ENCODE measurements at places on chromosomes 11 and 22. TPM values are rescaled to one million over a fixed set of nuclear protein-coding genes. Genes with fewer than 3 reads are reported as not detected.

The MRGPRF gene
- polyA plus RNA-seq, result 22.7 TPM

The CELSR1 gene
- 21.8 TPM for polyA plus RNA-seq

The CABP4 gene
- polyA plus RNA-seq, result 1.0 TPM

The RAPSN gene
- not detected for polyA plus RNA-seq

The NOL12 gene
- 17.8 TPM for polyA plus RNA-seq

DNA sequence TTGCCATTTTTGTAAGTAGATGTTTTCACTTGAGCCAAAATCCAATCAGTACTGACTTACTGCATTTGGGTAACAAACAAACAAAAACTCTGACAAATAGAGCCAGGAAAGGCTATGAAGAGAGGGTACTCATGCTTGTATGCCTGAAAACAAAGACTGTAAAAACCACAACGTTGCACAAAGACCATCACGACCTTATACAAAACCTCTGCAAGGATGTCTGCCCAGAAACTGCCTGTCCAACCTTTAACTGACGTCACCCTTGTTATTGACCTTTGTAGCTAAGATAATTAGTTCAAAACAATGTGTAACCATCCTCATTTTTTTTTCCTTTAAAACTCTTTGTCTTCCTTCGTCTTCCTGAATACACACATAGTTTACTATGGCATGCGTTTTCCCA lies 804 bp upstream of the CREBZF start:
- DNase-seq, result no peak

GRCh38 chr11:2578929-2579270 lies 120.9 kb downstream of the KCNQ1OT1 start:
- no peak for DNase-seq

- DNase-seq, result no peak
These were observed 53.3 kb downstream of the SCN3B start for GRCh38 chr11:123601136-123601535.

DNA sequence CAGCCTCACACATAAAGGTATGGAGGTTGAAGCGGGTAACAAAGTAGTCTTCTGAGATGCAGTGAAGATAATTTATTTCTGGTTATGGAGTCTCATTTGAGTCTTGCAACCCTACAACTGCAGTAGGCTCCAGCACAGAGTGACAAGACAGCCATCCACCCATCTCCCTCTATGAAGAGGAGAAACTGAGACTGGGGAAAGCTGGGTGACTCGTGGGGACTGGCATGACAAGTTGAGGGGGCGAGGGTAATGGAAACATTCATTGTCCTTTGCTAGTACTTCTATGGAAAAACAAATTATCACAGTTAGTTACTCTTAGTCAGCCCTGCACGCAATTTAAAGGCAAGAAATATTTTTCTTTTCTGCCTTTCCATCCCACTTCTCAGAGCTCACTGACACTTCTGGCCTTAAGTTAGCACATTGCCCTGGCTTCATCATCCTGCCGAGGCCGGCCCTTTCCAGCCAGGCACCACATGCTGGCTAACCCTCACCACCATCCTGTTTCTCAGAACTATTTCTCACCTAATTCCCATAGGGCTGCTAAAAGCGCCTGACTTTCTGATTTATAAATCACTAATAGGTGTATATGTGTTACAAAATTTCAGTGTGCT lies 361.1 kb downstream of the ETS1 start:
- no peak for DNase-seq

DNA sequence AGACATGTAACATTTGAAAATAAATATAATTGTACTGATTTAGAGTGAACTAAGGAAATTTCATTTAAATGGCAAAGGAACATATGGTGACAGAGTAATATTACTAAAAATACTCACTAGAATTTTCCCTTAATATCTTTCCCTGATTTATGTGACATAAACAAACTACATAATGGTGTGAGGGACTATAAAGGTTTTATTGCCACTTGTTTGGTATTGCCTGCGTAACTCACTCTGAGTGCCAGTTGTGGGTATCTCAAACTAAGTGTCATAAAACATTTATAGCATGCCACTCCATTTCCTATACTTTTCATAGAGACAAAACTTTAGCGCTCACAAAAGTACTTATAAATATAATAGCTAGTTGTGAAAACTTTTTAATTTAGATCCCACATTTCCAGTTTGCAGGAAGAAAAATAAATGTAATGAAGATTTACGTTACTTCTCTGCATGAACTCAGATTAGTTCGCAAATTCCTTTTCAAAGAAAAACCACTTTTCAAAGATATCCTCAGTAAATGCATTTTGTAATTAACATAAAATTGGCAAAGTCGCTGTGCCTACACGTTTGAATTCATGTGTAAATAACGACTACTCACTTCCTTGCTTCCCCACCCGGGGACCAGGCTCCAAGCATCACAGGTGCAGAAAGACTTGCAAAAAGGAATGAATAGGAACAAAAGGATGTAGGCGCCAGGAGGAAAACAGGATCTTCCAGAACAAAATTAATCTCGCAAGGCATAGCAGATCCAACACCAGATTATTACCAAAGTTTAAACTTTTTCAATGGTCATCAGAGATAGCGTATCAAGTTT lies 1.6 kb upstream of the QSER1 start:
- no peak for DNase-seq

DNA sequence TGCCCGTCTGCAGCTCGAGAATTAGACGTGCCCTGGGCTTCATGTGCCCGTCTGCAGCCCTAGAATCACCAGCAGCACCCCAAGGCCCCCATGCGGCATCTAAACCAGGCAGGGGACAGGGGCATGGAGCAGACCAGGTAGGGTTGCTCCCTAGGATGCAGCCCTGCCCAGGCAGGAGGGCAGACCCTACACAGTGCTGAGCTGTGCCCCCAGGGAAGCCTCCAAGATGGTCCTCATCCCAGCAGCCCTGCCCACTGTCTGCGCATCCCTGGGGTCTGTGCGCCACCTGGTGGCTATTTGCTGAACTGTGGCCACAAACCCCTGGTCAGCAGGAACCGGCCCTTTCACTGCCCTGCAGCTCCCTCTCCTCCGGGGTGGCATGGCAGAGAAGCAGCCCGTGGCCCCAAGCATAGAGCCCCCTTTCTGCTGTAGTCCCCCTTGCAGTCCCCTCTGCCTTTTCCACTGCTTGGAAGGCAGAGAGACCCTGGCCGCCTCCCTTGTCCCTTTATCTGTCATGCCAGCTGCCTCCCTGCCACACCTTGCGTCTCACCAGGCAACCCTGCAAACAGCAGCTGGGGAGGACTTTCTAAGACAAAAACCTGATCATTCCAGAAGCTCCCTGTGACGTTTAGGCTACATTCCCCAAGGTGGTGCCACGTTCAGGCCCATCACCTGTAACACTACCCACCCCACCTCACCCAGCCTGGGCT lies 86.6 kb downstream of the KCNQ1 start:
- DNase-seq, result no peak

DNA sequence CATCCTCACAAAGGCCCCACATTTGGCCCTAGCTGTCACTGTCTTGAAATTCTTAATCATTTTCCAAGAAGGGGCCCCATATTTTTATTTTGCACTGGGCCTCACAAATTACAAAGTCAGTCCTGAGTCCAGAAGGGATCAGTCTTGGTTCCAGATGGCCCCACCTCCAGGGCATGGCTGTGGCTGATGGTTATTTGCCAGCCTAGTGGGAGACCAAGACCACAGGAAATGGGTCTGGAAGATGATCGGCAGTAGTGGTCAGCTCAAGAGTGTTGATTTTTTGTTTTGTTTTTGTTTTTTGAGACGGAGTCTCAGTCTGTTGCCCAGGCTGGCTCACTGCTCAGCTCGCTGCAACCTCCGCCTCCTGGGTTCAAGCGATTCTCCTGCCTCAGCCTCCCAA lies 47.1 kb upstream of the EMID1 start:
- DNase-seq, result no peak

DNA sequence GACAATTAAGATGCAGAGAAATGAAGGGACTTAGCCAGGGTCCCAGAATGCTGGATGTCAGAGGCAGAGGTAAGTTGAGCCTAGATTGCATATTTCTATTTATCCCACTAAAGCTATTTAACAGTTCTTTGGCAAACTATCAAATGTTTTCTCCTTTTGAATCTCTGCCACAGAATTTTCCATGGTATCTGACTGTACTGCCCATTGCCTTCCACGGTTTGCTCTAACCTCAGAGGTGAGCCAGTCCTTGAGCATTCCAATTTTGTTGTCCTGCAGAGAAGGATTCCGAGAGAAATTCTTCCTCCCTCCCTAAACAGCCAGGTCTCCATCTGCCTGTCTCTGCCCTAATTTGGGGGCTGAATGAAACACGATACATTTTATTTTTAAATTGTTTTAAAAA lies 368.3 kb upstream of the SYN3 start:
- DNase-seq, result no peak

- no peak for DNase-seq
These were observed 109.4 kb downstream of the KCNQ1OT1 start for GRCh38 chr11:2590131-2590964.

- DNase-seq, result no peak
These were observed 11.2 kb downstream of the LARGE1 start for GRCh38 chr22:33909075-33909458.

DNA sequence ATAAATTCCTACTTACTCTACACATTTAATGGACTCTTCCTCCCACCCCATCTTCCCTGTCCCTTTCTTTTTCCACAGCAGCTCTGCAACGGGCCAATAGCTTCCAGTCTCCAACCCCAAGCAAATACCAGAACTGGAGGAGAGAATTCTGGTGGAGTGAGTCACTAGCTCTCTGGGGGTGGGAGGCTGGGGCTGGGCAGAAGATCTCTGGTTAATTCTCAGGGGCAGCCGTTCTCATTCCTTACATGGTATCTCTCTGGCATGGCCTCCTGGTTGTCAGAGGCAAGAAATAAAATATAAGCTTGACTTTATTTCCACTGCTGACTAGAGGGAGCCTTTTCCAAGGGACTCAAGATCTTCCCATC lies 90.4 kb upstream of the PARVA start:
- DNase-seq, result no peak

GRCh38 chr11:61023086-61023965 lies 51.8 kb downstream of the CD6 start:
- DNase-seq, result no peak

GRCh38 chr22:48575618-48576332 lies 1251.9 kb downstream of the BRD1 start:
- DNase-seq, result no peak

DNA sequence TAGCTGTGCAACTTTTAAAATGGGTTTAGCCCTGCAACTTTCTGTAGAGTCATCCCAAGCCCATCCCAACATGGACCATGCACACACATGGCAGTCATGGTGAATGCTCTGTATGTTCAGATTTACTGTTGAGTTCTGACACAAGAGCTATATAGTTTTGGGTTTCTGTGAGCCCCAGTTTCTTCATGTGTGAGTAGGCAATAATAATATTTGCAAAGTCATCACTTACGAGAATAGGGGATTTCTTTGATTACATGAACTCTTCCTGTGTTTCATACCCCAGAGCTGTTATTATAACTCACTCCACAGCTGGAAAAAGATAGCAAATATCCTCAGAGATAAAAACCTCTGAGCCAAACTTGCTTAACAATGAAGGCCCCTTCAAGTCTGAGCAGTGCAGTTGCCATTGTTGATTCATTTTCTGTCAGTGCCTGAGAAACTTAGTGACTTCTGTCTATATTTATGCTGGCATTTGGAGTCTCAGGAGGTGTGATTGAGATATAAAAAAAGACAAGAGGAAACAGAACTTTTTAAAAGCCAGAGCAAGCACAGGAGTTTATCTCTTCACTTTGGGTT lies 767.9 kb upstream of the API5 start:
- DNase-seq, result no peak

DNA sequence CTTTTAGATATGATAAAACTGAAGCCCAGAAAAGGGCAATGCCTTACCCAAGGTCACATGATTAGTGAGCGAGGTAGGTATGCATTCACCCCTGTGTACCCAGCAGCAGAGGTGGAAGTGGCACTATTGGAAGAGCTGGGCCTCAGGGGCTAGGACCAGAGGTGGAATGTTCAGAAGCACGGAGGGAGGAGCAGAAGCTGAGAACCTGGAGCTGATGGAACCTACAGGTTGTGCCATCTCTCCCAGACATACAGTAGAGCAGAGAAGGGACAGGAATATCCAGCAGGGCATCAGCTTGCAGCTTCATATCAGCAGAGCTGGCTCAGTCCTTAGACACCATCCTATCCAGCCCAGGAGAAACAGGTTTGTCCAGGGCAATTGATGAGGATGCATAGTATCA lies 14.6 kb upstream of the FCHSD2 start:
- DNase-seq, result no peak

DNA sequence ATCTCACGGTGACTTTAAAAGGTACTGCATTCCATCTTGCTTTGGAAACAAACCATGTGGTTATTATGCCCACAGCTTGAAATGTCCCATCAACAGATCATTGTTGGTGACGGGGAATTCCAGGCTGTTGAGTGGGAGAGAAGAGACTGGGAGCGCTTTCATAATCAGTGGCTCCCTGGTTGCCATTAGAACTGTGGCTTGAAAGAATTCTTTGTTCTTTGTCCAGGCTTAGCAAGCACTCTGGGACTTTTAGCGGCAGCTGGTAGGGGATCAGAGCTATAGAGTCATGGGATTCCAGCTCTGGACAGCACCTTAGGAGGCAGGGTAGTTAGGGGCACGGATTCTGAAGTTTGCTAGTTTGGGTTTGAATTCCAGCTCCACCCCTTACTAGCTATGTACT lies 22.0 kb downstream of the MMP20 start:
- no peak for DNase-seq

DNA sequence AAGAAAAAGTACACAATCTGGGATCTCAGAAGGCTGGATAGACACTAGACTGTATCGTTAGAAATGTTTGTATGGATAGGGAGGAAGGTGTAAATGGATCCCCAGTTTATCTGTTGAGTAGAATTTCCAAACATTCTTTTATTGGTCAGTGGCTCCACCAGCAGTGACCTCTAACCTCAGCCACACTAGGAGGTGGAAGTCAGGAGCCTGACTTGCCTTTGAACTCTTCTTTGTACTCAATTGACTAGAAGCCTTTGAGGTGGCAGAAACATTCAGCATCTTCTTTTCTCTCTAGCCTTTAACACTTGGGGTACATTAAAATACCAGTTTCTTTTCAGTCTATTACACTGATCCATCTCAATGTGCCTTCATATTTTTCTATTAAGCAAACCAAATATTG lies 39.1 kb downstream of the EXT2 start:
- DNase-seq, result no peak

DNA sequence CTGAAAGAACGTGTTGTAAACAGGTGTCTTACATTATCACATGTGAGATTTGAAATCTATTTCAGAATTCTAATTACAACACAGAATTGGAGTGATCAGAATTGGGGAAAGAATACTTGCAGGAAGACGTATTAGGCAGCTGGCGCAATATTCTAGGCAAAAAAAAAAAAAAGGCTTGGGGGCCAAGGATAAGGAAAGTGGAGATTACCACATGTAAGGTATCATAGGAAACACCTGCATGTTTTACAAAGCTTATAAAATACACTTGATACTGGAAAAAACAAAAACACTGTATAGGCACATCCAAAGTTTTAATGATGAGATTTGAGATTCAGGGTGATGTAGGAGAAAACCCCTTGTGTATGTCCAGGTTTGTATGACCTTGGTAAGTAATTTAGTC lies 245.1 kb downstream of the DDX10 start:
- DNase-seq, result no peak

DNA sequence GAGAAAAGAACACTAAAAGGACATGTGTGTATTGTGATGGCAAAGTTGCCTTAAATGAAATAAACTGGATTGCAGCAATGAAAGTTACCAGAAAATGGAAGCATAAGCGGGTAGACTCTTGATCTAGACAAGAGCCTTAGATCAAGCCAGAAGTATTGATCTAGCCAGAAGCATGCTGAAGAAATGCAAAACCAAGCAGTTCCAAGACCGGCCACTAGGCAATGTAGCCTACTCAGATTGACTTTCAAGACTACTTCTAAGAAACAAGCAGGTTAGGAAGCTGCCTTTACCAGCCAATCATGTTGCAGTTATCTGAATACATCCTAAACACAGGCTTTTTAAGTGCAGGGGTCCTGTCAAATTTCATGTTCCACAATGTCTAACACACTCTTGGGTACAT lies 54.6 kb downstream of the KCNA4 start:
- DNase-seq, result no peak
